ENCODE measurements at places on chromosomes 2 and 18.

DNA sequence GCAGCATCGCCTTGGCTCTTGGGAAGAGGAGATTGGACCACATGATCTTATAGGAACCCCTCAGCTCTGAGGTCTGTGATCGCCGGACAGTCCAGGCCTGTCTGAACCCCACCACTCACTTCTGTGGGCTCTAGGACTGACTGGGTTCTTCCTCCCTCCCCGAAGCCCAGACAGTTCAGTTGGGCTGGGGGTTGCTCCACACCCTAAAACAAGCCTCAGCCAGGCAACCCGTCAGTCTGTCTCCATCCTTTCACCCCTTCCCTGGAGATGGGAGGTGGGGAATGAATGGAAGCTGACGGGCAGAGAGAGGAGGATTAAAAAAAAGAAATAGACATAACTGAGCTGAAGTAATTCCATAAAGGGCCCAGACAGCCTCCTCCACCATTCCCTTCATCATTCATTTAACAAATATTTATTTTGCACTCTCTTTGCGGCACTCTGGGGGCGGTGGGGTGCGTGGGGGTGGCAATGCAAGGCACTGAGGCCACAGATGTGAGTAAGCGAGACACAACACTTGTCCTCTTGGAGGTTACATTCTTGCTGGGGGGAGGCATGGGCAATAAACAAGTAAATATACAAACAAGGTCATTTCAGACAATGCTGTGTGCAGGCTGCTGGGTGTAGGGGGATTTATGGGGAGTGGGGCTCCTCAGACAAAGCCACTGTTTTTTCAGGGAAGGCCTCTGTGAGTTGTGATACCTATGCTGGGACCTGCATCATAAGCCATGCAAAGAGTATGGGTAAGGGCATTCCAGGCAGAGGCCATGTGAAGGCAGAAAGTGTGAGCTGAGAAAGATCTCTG is 12.9 kb downstream of the WNT10A start:
- no peak for DNase-seq

GRCh38 chr2:229501051-229501794 is 213.1 kb downstream of the DNER start:
- no peak for DNase-seq

DNA sequence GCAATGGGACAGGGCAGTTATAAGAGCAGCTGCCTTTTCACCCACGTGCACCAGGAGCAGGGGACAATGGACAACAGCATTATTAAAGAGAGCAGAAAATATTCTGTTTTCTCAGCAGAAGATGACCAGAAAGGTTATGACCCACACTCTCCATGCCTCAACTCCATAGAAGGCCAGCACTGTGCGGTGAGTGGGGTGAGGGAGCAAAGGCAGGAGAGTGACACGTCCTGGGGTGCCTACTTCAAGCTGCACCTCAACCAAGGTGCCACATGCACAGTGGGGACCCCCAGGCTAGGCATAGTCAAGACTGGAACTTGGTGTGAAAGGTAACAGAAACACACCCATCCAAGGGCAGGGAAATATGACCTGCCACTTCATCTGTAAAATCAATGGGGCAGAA is 50.4 kb downstream of the POLR1A start:
- no peak for DNase-seq

GRCh38 chr2:64700133-64700809 is 46.6 kb upstream of the SERTAD2 start:
- DNase-seq = no peak

- no peak for DNase-seq
Observed at GRCh38 chr2:64766841-64767669, 113.3 kb upstream of the SERTAD2 start.

- DNase-seq = no peak
Observed at GRCh38 chr2:236971131-236971821, 114.4 kb upstream of the COPS8 start.

GRCh38 chr2:239934571-239935171 is 90.5 kb downstream of the NDUFA10 start:
- DNase-seq = no peak

DNA sequence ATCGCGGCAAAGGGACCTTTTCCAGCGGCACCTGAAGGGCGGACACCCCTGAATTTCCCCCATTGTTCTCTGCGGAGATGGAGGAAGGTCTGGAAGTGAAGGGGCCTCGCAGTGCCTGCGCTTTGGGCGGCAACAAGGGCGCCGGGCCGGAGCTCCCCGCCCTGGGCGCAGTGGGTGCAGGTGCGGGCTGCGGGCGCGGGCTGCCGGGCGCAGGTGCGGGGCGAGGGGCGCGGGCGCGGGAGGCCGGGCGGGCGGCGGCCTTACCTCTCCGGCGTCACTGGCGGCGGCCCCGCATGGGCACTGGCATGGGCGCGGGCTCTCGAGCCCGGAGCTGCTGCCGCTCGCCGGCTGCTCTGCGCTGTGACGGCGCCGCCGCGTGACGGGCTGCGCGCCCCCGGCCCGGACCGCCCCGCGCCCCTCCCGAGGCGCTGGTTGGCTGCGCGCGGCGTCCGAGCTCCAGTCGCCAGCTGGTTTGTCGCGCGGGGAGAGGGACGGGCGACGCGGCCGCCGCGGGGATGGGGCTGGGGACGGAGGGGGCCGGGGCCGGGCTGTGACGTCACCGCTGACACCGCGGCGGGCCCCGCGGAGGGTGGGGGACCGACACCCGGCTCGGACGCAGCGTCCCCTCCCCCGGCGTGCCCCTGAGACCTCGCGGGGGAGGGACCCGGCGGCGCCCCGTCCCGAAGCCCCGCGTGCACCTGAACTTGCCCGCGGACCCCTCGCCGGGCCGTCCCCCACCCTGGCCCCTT is at the start of gene KIF1A:
Gene KIF1A, minus strand, starts transcription at position 362 of the 749 bp plus-strand sequence. CDS start 22,467 bp downstream, outside the sequence.
- peak; percentile 94 for DNase-seq

GRCh38 chr2:27832396-27832795 is 57.8 kb downstream of the RBKS start:
- no peak for DNase-seq

GRCh38 chr2:189363559-189363958 is 77.7 kb upstream of the WDR75 start:
- DNase-seq = no peak

DNA sequence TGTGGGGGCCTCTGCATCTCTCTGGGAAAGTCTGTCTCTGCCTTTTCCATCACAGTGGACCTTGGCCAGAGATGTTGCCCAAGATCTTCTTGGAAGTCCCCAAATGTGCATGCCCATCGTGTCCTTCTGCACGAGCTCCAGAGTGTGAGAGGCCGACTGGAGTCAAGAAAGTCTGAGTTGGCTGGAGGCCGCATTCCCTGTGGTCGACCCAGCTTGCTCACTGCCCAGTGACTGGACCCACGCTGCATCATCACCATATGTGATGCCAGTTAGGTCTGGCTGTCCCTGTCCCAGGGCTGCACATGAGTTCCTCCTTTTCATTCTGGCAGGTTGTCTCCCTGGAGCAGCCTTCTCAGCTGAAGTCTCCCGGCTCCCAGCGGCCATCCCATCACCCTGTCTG is 93.8 kb downstream of the ARL4C start:
- DNase-seq = no peak

DNA sequence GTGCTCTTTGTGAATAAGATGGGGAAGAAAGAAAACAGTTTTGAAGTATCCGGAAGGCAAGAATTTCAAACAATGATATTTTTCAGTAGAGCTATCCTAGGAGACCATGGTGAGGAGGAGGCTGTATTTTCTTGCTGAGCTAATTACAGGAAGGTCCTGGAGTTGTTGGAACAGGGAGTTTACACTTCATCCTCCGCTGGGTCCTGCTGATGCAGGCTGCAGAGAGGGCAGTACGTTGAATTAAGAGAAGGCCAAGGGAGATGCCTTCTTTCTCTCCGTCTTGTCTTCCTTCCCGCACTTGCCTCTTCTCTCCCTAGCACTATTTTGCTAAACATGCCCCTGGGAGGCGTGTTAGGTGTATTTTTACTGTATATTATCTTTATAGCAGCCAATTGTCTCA is 60.0 kb upstream of the EDAR start:
- DNase-seq = no peak

GRCh38 chr18:5417342-5417741 is 121.8 kb upstream of the ZBTB14 start:
- DNase-seq = no peak

DNA sequence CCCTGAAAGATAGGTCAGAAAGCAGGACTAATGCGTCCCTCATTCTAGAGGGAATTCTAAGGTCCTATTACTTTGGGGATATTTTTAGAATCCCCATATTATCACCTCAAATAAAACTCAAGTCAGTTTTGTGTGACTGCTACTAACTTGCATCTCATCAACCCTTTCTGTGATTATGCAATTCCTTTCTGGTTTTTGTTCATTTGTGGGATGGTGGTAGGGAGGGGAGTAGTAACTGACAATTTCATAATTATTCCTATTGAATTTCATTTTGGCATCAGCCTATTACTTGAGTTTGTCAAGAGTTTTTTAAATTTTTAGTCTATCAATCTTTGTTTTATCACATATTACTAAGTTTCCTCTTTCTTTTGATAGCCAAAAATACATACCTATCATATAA is 28.4 kb upstream of the TANK start:
- DNase-seq = no peak

- DNase-seq = no peak
Observed at GRCh38 chr2:28993206-28993960, 12.3 kb downstream of the TOGARAM2 start.

GRCh38 chr18:38256366-38256765 is 690.8 kb upstream of the CELF4 start:
- no peak for DNase-seq

DNA sequence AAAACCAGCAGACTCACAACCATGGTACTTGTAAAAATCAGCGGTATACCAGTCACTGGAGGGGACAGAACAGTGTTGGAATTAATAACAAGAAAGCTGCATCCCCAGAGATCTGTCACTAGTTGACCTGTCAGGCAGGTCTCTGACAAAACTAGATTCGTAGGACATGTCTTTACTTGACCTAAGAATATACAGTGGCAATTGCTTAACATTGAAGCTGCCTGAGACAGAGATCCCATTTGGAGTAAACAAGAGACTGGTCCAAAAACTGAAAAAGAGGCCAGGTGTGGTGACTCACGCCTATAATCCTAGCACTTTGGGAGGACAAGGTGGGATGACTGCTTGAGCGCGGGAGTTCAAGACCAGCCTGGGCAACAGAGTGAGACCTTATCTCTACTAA is 7.2 kb upstream of the SS18 start:
- DNase-seq = no peak

- DNase-seq = no peak
Observed at GRCh38 chr2:151379169-151379568, 21.8 kb downstream of the TNFAIP6 start.

GRCh38 chr2:198259496-198259895 is 455.1 kb downstream of the PLCL1 start:
- DNase-seq = no peak

DNA sequence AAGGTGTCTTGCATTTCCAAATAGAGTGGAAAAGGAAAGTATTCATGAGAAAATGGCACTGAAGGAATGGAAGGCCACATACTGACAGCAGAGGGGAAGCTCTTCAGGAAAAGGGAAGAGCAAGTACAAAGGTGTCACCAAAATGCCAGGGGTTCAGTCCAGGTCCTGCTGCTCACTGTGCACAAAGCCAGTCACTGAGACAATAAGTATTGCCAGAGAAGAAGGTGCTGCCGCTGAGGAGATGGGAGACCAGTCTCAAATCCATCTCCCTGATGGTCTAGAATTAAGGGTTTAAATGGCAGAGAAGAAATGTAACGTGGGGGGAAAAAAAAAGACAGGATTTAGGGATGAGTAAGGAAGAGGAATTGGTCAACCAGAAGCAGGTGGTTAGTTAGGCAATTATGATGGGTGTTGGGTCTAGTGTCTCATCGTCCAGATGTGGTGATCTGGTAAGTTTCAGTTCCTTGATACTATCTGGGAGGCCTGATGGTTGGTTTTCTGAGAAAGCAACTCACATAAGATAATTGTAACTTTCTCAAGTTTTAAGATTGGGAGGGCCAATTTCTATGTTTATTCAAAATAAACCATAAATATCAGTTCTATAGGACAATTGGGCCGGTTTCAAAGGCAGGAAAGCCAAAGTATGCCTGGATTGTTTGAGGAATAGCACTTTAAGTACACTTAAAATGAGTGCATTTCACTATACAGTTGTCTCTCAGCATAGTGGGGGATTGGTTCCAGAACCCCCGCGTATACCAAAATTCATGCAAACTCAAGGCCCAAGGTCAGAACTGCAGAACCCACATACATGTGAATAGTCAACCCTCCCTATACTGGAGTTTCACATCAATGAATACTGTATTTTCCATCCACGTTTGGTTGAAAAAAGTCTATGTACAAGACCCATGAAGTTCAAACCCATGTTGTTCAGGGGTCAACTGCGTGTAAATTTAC is 109.1 kb upstream of the DNAJC10 start:
- DNase-seq = no peak

- DNase-seq = no peak
Observed at GRCh38 chr2:207121784-207122183, 44.0 kb downstream of the KLF7 start.

DNA sequence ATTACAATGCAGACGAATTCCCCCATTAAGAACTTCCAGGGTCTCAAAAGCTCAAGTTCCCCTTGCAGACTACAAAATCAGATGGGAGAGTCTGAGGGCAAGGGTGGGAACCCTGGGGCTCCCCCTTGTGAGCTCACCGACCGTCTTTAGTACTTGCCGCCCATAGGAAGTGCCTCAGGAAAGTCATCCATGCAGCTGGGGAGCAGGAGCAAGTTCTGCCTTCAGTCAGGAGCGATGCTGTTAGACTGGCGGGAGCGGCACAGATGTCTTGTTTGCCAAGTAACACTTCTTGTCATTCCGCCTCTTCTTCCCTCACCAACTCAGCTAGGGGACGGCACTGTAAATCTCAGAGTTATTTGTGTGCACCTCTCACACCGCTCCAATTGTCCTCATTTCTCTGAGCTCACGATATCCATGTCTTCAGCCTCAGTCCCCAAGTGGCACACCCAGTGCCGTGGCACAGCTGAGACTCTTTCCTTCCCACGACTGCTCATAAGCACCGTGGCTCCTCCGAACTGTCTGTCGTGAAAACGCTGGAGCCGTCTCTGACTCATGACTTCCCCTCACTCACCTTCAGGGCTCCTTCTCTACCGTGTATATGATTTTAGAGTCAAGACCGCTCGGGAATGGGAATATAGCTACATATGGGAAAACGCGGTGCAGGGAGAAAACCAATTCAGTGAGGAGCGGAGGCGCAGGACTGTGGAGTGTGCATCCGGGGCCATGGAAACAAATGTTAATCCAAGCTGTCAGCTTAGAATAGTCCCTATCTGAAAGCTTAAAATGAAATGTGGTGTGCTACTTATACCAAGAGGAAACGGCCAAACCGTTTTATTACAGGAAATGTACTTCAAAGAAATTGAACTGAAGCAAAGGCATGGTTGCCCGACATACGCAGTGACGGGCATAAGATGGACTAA is 34.0 kb downstream of the UXS1 start:
- peak; percentile 17 for DNase-seq

GRCh38 chr2:6556755-6557154 is 309.0 kb downstream of the CMPK2 start:
- DNase-seq = no peak

Measured in amygdala (tissue), 56 donors.